Hepatocyte (in vitro differentiated cells): ENCODE measurements at places on chromosomes 5 and 9. TPM values are rescaled to one million over a fixed set of nuclear protein-coding genes. Genes with fewer than 3 reads are reported as not detected.

Gene CENPK
- polyA plus RNA-seq = 11.4 and 15.3 TPM in 2 replicates

Gene CTXN3
- polyA plus RNA-seq = not detected in 2 replicates

Gene FIBCD1
- 0.73 TPM in 1 of 2 replicates, not detected in the other for polyA plus RNA-seq

Gene MRPL36
- polyA plus RNA-seq = 96.9 and 107 TPM in 2 replicates

Gene ZBTB5
- 3.8 and 4.3 TPM in 2 replicates for polyA plus RNA-seq

Gene ACOT12
- 2.9 and 5.3 TPM in 2 replicates for polyA plus RNA-seq

Gene CLIC3
- 45.0 and 63.5 TPM in 2 replicates for polyA plus RNA-seq

Gene MCTP1
- 1.1 and 1.3 TPM in 2 replicates for polyA plus RNA-seq

Gene NFX1
- 19.5 and 22.4 TPM in 2 replicates for polyA plus RNA-seq

Gene PCDHGA3
- 0.45 TPM in 1 of 2 replicates, not detected in the other for polyA plus RNA-seq

Gene BTNL9
- polyA plus RNA-seq = 0.11 and 1.4 TPM in 2 replicates

Gene ADAMTS13
- polyA plus RNA-seq = 6.5 and 11.4 TPM in 2 replicates

Gene ANXA2R
- 3.2 and 4.5 TPM in 2 replicates for polyA plus RNA-seq

Gene PPP3R2
- not detected in 2 replicates for polyA plus RNA-seq

Gene LHX3
- not detected in 2 replicates for polyA plus RNA-seq

Gene GRAMD2B
- polyA plus RNA-seq = 9.3 and 18.9 TPM in 2 replicates

Gene PLPPR1
- 0.27 and 1.5 TPM in 2 replicates for polyA plus RNA-seq

Gene OMD
- polyA plus RNA-seq = 0.18 and 0.47 TPM in 2 replicates

Gene GAPT
- not detected in 2 replicates for polyA plus RNA-seq

Gene MLLT3
- polyA plus RNA-seq = 13.6 and 13.7 TPM in 2 replicates

Gene POLE3
- 35.1 and 36.8 TPM in 2 replicates for polyA plus RNA-seq

Gene OR1L8
- not detected in 2 replicates for polyA plus RNA-seq

Gene LRRC19
- 8.6 and 9.6 TPM in 2 replicates for polyA plus RNA-seq

Gene MOB3B
- 8.5 and 13.5 TPM in 2 replicates for polyA plus RNA-seq

Gene WWC1
- polyA plus RNA-seq = 21.5 and 27.8 TPM in 2 replicates

Gene WASHC1
- 8.7 and 9.3 TPM in 2 replicates for polyA plus RNA-seq

Gene TBC1D9B
- polyA plus RNA-seq = 94.0 and 97.3 TPM in 2 replicates

Gene BTNL8
- 9.8 and 12.5 TPM in 2 replicates for polyA plus RNA-seq

Gene BNC2
- 19.3 and 25.3 TPM in 2 replicates for polyA plus RNA-seq

Gene SLC45A2
- 0.97 and 1.8 TPM in 2 replicates for polyA plus RNA-seq

Gene ALDH1A1
- polyA plus RNA-seq = 201 and 243 TPM in 2 replicates

Gene CCDC152
- 26.4 and 46.1 TPM in 2 replicates for polyA plus RNA-seq

Gene GPBP1
- 47.0 and 49.0 TPM in 2 replicates for polyA plus RNA-seq

Gene ERP44
- 50.5 and 52.1 TPM in 2 replicates for polyA plus RNA-seq

Gene PTBP3
- 13.4 and 13.7 TPM in 2 replicates for polyA plus RNA-seq

Gene POLR1E
- polyA plus RNA-seq = 6.5 and 8.4 TPM in 2 replicates

Gene FAM221B
- 0.26 TPM in 1 of 2 replicates, not detected in the other for polyA plus RNA-seq

Gene LYRM7
- polyA plus RNA-seq = 9.5 and 12.2 TPM in 2 replicates
